ENCODE measurements at places on chromosomes 4 and X.

DNA sequence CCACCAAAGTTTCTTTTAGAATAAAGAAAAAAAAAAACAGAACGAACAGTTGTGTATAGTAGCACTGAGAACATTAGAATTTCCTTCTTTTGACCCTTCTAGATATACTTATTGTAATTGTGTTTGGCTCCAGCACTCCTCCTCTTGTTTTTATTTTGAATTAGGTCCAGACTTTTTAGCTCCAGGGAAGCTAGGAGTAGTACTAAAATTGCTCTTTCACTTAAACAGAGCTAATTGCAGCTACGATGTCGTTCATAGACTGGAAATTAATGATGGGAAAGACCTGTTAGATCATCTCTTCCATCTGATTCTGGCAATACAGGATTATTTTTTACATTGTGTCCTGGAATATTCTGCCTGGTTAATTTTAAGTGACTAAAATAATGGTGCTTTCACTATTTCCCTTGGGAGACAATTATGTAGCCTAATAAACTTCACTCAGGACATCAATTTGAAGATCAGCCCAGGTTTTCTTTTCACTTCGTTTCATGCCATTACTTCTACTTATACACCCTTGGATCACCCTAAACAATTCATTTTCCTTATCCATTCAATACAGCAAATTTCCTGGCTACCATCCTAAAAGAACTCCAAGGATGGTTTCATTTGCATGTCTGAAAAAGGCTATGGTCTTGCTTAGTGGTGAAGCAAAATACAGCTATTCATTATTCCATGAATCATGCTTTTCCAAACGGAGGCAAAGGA, 480.8 kb upstream of the TECRL start:
- no peak for DNase-seq

GRCh38 chr4:138341739-138342415, 99.7 kb upstream of the SLC7A11 start:
- no peak for DNase-seq

GRCh38 chr4:88746206-88746605, 48.6 kb upstream of the NAP1L5 start:
- no peak for DNase-seq

DNA sequence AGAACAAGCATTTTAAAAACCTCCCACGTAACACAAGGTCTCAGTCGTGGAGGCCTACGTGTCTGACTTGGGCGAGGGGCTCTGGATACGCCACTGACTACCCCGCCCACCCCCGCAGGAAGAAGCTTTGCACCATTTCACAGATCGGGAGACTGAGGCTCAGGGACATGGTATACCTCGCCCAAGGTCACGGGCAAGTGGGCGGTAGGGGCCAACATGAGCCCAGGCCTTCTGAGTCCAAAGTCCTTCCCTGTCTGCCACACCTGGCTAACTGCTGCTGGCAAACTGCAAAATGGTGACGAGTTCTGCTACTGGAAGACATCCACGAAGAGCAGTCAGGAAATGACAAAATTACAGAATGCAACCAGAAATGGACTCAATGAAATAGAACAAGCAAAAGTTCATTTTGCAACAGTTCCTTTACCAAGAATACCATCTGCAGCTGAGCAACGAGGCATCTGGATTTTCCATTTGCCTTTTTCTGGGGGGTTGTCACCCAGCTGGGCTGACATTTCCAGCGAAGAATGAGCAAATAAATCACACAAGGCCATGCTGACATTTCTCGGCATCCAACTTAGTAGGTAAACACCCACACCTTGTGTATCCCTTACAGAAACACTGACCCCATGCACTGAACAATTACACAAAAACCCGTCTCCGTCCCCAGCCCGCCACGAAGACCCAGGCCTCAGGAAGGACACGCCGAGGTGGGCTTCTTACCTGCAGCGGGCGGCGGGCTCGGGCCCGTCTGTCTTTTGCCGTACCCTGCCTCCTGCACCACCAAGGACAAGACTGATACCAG, 70.2 kb upstream of the AFAP1 start:
- no peak for DNase-seq

DNA sequence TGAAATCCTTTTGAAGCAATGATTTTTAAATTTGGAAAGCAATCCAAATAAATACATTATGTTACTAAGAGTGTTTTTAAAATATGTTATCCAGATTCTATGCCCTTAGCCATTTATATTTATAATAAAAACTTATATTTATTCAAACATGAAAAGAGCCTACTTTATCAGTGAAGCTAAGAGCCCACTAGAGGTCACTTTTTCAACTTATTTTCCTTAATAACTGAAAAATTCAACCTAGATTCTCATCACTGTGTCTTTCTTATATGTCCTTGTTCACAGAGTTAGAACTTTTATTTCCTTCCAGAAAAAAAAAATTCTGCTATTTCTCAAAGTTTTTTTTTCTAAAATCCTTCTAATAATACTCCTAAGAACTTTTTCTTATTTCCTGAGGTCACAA, 23.9 kb downstream of the PRDM8 start:
- no peak for DNase-seq

- no peak for DNase-seq
Observed at GRCh38 chrX:74980802-74981201, 55.5 kb upstream of the NEXMIF start.

DNA sequence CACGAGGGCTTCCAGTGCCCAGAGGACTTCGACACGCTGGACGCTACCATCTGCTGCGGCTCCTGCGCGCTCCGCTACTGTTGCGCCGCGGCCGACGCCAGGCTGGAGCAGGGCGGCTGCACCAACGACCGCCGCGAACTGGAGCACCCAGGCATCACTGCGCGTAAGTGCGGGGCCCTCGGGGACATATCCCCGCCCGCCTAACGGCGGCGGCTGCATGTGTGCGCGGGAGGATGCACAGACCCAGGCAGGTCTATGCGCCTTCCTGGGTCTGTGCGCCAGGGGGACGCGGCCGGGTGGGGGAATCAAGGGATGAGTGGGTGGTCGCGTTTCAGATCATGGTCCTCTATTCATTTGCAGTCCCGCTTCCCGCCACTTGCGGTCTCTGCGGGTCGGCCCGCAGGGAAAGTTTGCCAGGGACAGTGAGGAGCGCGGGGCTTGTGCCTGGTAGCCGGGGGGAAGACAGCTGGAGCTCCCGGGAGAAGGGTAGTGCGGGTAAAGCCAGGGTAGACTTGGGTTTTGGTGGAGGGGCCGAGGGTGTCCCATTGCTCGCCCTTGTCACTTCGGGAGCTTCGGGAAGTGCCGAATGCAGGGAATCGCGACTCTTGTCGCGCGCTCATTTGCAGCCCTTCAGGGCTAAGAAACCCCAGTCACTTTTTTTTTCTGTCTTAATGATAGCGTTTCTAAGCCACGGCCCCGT, 1.0 kb downstream of the SHISA3 start:
- DNase-seq, result no peak

GRCh38 chr4:121633653-121634052, 63.1 kb downstream of the ANXA5 start:
- DNase-seq, result no peak

DNA sequence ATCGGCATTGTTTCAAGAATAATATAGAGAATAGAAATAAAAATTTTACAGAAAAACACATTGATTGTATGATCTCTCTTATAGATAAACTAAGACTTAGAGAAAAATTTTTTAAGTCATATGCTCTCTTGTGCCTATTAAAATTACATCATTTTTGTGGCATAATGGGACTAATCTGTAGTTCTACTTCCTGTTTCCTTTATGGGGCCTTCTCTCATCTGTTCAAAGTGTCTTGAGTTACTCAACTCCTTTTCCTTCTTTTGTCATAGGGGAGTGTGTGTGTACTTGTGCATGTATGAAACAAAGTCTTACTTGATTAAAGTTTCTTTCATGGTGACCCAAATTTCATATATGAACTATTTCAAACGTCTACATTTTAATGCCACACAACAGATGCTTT, 1448.9 kb upstream of the TENM3 start:
- DNase-seq, result no peak

- DNase-seq, result no peak
Observed at GRCh38 chr4:171582961-171583581, 230.1 kb upstream of the GALNTL6 start.

- DNase-seq, result no peak
Observed at GRCh38 chr4:170662250-170662649, 572.5 kb upstream of the AADAT start.

- no peak for DNase-seq
Observed at GRCh38 chr4:68906780-68907137, 44.8 kb downstream of the UGT2A3 start.

DNA sequence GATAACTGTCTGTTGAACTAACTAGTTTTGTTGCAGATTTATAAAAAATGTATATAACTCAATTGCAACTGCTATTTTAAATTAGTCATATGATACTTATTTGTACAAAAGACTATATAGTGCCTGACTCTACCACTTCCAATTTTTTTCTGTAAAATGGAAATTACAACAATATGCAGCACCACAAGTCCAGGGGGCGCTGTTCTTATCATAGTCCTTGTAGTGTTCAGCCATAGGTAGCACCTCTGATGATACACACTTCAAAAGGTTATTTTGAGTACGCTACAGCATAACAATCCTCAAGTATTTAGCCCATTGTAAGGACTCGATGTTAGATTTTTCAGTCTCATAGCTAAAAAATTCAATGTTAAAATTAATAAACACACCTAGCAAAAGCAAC, 174.9 kb downstream of the CORIN start:
- no peak for DNase-seq

GRCh38 chr4:37533286-37534033, 152.7 kb downstream of the RELL1 start:
- DNase-seq, result no peak

DNA sequence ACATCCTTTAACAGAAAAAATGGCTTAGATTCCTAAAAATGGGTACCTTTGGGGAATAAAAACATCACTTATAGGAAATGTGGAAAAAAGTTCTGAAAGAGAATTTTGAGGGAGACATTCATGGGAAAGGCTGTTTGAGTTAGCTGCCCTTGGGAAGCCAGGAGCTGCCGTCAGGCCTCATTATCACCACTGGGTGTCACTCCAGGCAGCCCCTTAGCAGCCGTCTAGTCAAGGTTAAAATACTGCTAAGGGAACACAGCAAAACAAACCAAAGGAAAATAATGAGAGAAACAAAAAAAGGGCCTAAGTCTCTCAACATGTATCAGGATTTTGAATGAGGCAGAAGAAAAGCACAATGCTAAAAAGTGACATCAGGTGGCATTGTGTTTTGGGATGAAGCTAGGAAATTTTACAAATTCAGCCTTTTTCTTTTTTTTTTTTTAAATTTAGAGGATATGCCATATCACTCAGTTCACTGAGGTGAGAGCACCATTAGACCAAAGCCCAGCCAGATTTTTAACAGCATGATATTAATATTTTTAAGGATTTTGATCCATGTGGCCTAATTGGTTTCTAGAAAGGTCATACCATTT, 235.3 kb downstream of the GPAT3 start:
- DNase-seq, result no peak

DNA sequence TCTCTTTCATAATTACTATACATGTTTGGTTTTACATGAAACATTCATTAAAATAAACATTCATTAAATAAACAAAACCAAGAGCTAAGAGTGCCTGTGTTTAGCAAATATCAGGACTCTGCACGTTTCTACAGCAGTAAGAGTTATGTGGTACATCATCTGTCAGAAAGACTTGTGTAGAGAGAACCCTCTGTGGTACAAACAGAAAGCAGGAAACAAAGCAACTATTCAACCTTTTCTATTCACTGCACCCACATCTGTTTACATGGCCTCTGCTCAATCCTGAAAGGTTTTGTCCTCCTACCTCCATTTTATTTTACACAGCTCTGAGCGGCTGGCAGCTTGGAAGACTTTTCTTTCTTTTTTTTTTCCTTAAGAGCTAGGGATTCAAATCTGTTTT, 90.7 kb upstream of the PCDH18 start:
- DNase-seq, result no peak

DNA sequence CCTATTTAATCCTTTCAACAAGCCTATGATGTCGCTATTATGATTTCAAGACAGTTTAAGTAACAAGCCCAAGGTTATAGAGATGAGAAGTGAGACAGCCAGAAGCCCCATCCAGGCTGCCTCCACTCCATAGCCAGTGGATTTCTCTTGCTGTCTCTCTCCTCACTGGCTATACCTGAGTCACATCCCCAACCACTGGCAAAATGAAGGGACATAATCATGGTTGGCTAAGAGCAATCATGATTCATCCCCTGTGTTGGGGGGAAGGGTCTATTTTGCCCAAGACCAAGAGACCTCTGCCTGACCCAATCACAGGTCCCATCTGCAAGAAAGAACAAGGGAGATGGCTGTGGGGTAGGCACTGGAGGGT, 334.9 kb upstream of the GATB start:
- DNase-seq, result no peak

GRCh38 chr4:149136951-149137620, 678.6 kb downstream of the IQCM start:
- no peak for DNase-seq

DNA sequence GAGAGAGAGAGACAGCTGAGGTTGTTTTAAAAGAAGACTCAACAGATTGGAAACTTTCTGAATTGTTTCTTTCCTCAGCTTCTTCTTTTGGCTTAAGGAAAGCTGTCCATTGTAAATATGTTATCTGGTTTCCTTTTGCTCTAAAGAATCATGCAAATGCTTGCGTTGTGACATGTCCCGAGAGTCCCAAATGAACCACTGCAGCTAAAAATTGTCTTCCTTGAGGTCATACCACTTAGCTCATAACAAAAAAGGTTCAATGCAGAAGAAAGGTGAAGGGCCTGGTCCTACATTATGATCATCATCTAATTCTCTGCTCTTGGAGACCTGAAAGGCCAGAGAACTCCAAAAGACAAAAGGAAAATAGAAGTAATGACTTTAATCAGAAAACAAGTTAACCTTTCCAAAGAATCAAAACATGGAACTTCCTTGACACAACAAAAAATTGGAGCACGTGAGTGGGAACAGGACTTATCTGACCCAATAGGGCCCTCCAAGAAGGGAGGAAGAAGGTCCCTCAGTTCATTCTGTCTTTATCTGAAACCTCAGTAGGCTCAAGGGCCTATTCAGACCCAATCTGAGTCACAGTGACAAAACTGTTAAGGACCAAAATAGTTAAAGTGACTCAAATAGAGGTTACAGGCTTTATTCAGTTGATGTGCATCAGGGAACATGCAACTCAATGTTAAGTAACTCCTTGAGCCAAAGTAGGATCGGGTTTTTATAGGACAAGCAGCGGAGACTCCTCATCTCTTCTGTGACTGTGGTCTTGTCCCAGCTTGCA, 14.7 kb upstream of the VSIG1 start:
- no peak for DNase-seq

DNA sequence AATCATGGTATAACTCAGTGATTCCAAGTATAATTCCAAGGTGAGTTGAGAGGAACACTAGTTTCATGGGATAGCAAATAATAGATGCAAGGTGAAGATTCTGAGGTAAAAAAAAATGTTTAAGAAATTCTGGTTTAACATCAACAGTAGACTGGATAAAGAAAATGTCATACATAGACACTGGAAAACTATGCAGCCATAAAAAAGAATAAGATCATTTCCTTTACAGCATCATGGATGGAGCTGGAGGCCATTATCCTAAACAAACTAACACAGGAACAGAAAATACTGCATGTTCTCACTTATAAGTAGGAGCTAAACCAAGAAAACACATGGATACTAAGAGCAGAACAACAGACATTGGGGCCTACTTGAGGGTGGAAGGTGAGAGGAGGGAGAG, 54.6 kb upstream of the LEF1 start:
- DNase-seq, result no peak

GRCh38 chr4:142272452-142272851, 573.6 kb downstream of the INPP4B start:
- no peak for DNase-seq

GRCh38 chr4:64642936-64643335, 233.7 kb upstream of the TECRL start:
- no peak for DNase-seq
